ENCODE measurements at places on chromosomes 11 and 22. TPM values are rescaled to one million over a fixed set of nuclear protein-coding genes. Genes with fewer than 3 reads are reported as not detected.

The PANX2 gene
- 0.68 TPM for total RNA-seq

The TMEM151A gene
- not detected for total RNA-seq

The MS4A1 gene
- not detected for total RNA-seq

The TRPM5 gene
- not detected for total RNA-seq

The TREH gene
- total RNA-seq = not detected

The VWA5A gene
- 6.9 TPM for total RNA-seq

The EHD1 gene
- 93.6 TPM for total RNA-seq

The APOBEC3F gene
- total RNA-seq = 3.5 TPM

The ARHGEF12 gene
- 40.9 TPM for total RNA-seq

The MUC2 gene
- total RNA-seq = 0.03 TPM

The KCNC1 gene
- total RNA-seq = not detected

The TRIM66 gene
- total RNA-seq = 8.1 TPM

The KRTAP5-8 gene
- not detected for total RNA-seq

The CBX6 gene
- 46.6 TPM for total RNA-seq

The SAA1 gene
- not detected for total RNA-seq

The LIF gene
- 40.2 TPM for total RNA-seq

The ABCC8 gene
- not detected for total RNA-seq

The HEPHL1 gene
- total RNA-seq = not detected

The ZNF70 gene
- total RNA-seq = 2.9 TPM

The SUN2 gene
- 66.2 TPM for total RNA-seq

The TMEM109 gene
- total RNA-seq = 125 TPM

The PHLDA2 gene
- 48.4 TPM for total RNA-seq

The NOX4 gene
- 15.8 TPM for total RNA-seq

The OR8H2 gene
- not detected for total RNA-seq

The CASP5 gene
- total RNA-seq = not detected

The CHST1 gene
- total RNA-seq = 12.5 TPM

The SFI1 gene
- 25.8 TPM for total RNA-seq

The TOB2 gene
- total RNA-seq = 25.4 TPM

The MS4A3 gene
- total RNA-seq = not detected

The MEI1 gene
- not detected for total RNA-seq

The NNMT gene
- total RNA-seq = 300 TPM

The RFPL3 gene
- not detected for total RNA-seq

The SCGB1A1 gene
- not detected for total RNA-seq

The ZBED5 gene
- total RNA-seq = 16.8 TPM

The KCNQ1OT1 gene
- total RNA-seq = 2.3 TPM

The PKDREJ gene
- total RNA-seq = not detected

The SHANK2 gene
- 0.34 TPM for total RNA-seq

The APLNR gene
- not detected for total RNA-seq

The CABP4 gene
- total RNA-seq = 0.15 TPM

The POTEH gene
- 24.9 TPM for total RNA-seq

The GGTLC2 gene
- total RNA-seq = not detected

The LAYN gene
- total RNA-seq = not detected

The TYR gene
- total RNA-seq = not detected

The OR8D4 gene
- not detected for total RNA-seq
